ENCODE measurements at places on chromosomes 5 and 9.

DNA sequence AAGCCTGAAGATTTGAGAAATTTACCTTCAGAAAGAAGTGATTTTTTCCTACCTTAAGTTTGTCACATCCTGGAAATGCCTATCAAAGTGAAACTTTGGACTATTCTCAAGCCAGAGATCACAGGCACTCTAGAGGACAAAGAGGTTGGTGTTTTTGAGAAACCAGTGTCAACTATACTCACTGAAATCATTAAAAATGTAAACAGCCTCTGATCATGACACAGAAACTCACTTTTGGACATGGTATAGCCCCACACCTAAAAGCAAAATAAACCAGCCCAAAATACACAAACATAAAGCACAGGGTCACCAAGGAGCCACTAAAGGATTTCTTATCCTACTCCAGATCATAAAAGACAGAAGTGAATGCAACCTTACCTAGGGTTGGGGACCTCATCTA lies 65.7 kb upstream of the ICE1 start:
- DNase-seq = no peak

- DNase-seq = no peak
Measured at GRCh38 chr9:129708793-129709192, 43.3 kb downstream of the PRRX2 start.

DNA sequence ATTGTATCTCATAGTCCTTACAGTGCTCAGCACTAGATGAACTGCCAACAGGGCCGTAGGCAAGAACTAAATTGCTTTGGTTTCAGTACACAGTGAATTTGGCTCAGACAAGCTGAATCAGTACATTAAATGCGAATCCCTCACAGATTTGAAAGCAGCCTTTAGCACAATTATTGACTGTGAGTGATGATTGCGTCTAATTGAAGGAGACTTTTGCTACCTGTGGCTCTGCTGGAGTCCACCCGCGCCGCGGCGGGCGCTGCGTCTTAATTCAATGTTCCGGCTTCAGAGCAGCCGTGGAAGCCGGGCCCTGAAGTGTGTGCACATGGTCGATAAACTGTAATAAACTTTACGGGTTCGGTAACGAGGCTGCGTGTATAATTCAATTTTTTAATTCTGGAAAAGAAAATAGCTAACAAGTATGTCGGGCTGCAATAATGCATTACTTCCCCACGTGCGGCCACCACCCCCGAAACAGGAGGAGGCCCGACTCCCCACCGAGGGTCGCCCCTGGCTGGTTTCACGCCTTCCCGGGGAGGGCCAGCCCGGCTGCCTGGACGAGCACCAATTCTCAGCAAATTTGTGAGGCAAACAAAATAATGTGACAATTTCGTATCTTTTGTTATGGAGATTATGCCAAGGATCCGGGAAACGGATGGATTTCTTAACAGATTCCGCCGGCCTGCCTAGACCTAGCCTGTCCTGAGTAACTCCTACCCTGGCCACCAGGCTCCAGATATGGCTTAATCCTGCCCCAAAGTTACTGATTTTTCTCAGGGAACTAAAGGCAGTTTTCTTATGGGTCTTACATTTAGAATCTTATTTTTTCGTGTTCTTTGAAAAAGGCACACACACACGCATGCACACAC lies 269.4 kb upstream of the IRX1 start:
- DNase-seq = no peak

- no peak for DNase-seq
Measured at GRCh38 chr9:27350382-27350976, 53.5 kb upstream of the EQTN start.

GRCh38 chr9:78892182-78892581 lies 595.3 kb downstream of the PSAT1 start:
- DNase-seq = no peak

GRCh38 chr5:73485715-73486114 lies 12.5 kb upstream of the BTF3 start:
- DNase-seq = no peak

- no peak for DNase-seq
Measured at GRCh38 chr5:103389357-103389756, 130.8 kb downstream of the MACIR start.

DNA sequence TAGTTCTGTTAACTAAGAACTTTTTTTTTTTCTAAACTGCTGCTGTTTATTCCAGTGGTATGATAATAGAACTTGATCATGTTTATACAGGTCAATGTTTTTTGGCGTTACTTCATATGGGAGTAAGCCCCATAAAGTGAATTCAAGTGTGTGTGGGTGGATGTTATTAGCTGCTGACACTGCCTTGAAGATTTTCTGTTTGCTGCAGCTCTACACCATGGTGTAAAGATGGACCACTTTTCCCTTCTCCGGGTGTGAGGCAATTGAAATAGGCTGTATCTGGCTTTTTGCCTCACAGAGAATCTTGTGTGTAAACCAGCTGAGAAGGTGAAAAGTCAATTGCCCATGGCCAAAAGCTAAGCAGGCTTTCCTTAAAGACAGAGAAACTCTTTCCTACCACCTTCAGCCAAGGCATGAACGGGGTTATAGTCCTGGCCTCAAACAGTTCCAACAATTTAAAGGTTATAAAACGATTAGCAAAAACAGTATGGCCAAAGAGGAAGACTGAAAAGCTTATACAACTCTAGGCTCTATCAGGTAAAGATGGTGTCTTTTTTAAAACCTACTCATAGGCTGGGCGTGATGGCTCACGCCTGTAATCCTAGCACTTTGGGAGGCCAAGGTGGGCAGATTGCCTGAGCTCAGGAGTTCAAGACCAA lies 33.9 kb upstream of the ABCA1 start:
- DNase-seq = no peak

GRCh38 chr5:151695464-151695863 lies 8.7 kb upstream of the SPARC start:
- no peak for DNase-seq

DNA sequence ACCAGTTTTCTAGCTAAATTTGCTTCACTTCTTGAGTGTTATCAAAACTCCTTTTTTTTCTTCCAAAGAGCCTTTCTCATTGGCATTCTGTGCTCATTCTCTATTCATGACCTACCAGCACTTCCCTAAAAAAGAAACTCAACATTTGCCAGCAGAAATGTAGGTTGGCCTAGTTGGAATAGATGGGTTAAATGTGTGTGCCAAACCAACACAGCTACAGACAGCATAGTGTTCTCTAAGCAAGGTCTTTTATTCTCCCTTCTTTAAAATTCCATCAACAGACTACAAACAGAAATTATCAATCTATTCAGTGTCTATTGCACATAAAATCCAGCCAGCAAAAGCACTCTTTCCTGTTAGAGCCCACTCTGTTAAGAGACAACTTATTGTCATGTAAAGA lies 255.8 kb upstream of the PUM3 start:
- no peak for DNase-seq

GRCh38 chr5:112614285-112614684 lies 123.4 kb upstream of the APC start:
- DNase-seq = no peak

DNA sequence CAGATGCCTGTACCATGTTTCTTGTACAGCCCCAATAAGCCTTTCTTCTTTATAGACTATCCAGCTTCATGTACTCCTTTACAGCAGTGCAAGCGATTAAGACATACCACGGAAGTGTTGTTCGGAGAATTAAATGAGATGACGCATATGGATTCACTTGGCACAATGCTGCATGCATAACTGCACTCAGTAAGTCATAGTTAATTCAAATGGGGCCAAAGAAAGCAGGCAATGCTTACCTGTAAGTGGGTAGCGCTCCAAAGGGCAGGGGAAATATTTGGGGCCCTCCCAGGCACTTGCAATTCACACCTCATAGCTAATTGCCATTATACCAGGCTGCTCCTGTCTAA lies 7.7 kb upstream of the ADRA1B start:
- no peak for DNase-seq

DNA sequence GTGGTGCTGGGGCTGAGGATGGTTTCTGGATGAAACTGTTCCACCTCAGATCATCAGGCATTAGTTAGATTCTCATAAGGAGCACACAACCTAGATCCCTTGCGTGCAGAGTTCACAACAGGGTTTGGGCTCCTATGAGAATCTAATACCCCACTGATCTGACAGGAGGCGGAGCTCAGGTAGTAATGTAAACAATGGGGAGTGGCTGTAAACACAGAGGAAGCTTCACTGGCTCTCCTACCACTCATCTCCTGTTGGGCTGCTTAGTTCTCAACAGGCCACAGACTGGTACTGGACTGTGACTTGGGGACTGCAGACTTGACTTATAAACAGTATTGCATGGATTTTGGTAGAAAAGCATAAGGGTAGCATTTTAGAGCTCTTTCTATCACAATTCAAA lies 870.7 kb upstream of the CDH10 start:
- DNase-seq = no peak

DNA sequence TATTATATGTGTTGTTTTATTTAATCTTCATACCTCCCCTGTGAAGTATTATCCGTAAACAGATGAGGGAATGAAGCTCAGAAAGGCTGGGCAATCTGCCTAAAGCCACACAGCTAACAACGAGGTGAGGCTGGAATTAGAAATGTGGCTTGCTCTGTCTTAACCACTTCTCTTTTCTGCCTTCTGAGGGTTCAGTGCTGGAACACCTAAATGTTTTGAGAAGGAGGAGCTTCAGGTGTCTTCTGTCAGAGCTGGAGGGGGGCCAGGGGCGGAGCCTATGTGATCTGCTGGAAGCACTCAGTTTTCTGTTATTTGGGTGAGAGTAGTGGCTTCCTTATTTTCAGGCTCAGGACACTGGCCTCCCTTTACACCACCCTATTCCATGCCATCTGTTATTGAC lies 35.0 kb upstream of the ARAP3 start:
- DNase-seq = peak; percentile 1

GRCh38 chr9:131423171-131423581 lies 29.3 kb downstream of the PRRC2B start:
- DNase-seq = no peak

- no peak for DNase-seq
Measured at GRCh38 chr5:8912106-8912505, 633.8 kb downstream of the SEMA5A start.

DNA sequence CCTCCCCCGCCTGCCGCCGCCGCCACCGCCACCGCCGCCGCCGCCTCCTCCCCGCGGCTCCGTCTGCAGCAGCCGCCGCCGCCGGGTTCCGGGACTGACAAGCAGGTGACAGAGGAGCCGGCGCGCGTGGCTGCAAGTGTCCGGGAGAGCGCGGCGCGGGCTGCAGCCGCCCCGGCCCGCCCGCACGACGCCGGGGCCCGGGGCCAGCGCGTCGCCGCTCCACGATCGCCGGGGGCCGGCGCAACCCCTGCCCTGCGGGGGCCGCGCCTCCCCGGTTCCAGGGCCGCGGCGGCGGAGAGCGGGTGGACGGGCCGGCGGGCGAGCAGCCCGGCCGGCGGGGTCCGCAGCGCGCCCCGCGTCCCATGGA lies 343 bp downstream of the LMX1B start:
- no peak for DNase-seq

GRCh38 chr9:37575001-37575400 lies 1.2 kb downstream of the FBXO10 start:
- no peak for DNase-seq

DNA sequence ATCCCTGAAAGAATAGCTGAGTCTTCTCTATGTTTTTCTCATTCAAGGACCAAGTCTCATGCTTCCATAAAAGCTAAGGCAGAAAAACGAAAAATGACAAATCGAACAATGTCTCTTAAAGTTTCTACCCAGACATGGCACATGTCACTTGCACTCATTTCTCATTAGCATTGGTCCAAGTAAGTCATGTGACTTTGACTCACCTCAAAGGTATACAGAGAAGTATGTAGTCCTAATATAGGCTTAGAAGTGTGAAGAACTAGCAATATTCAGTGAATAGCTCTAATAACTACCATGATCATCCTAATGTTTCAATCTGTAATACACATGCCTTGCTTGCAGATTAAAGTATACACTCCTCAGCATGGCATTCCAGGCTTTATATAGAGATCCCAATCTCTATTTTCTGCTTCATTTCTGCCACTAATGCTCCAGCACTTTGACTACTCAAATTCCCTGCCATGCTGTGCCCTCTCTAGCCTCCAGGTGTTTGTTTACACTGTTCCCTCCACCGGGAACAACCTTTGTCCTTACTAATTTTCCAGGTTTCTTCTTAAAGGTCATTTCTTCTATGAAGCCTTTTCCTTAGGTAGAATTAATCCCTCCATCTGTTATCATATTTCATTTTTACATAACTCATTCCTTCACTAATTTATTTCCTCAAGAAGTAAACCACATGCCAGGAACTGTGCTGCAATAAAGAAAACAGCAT lies 98.9 kb downstream of the CEMIP2 start:
- DNase-seq = no peak

- DNase-seq = no peak
Measured at GRCh38 chr9:116504893-116505480, 182.1 kb upstream of the TRIM32 start.

- no peak for DNase-seq
Measured at GRCh38 chr5:127298036-127298429, 7.4 kb downstream of the MEGF10 start.

GRCh38 chr5:42026446-42026845 lies 101.4 kb downstream of the FBXO4 start:
- DNase-seq = no peak

GRCh38 chr5:34660444-34660843 lies 4.3 kb downstream of the RAI14 start:
- DNase-seq = no peak

DNA sequence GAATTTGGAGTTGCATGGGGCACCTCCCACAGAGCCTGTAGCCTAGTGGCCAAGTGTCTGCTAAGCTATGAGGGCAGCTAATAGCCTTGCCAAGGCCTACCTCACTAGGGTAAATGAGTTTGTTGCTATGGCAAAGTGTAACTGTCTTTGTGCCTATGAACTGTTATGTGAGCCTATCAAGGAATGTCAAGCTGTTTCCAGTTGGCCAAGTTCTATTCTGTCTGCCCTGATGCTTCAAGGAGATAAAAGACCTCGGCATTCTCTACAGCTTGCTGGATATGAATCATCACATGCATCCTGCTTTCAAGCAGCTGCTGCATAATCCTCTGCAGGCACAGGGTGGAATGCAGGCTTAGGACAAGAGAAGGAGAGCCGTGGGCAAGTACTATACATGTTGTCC lies 69.8 kb upstream of the CCDC112 start:
- no peak for DNase-seq

DNA sequence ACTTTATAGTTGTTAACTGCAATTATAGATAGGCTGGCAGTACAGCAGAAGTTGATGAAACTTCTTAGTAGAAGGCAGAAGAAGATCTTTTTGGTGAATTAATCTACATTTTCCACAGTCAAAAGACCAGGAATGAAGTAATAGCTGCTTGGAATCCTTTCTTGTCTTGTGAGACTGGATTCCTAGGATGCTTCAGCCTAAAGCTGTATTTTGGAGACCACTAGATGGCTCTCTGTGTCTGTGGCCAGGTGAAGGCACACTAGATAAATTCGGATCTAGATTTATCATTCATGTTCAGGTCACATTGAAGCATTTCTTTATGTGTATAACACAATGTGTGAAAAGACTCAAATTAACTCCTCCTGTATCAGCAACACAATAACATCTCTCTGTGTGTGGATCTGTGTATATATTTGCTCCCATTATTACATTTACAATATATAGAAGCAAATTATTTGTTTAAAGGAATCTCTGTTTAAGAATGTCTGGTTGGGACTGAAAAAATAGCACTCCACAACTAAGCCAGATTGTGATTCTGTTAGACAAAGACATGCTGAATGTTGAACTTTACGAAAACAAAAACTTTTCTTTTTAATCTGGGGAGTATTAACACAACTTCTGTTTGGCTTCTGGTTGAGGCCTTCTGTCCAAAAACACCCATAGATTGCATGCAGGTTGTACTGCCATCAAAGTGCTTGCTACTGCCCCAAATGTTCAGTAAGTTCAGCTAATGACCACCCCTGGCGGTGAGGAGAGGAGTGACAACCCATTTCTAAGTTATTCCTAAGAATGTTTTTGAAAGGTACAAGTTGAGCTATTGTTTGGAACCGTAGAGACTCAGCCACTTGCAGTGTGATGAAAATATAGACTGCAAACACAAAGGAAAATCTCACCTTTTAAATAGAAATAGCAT lies 10.6 kb downstream of the GRIN3A start:
- no peak for DNase-seq
